ENCODE measurements at places on chromosomes 11 and 22. TPM values are rescaled to one million over a fixed set of nuclear protein-coding genes. Genes with fewer than 3 reads are reported as not detected.

PRG3 gene
- 0.21 TPM for polyA plus RNA-seq

MYOD1 gene
- polyA plus RNA-seq: not detected

DNA sequence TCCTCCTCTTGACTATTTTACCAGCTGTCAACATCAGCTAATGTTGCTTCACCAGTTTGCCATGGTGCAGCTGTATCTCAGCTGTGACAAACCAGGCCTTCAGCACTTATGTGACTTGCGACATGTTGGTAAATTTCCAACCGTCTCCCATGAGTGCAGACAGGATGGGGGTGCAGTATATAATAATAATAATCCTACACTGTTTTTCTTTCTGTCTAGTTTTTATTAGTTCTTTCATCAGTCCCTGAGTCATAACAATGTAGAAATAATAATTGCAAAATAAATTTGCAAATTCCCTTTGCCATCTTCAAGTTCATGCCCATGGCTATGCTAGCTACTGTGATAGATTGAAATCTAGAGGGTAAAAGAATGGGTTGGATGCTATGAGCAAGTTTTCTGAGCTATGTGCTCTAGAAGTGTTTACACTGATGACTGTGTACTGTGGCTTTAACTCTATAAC is 4.9 kb downstream of the MMP13 start:
- no peak for DNase-seq

XRCC6 gene
- polyA plus RNA-seq: 368 TPM

DNA sequence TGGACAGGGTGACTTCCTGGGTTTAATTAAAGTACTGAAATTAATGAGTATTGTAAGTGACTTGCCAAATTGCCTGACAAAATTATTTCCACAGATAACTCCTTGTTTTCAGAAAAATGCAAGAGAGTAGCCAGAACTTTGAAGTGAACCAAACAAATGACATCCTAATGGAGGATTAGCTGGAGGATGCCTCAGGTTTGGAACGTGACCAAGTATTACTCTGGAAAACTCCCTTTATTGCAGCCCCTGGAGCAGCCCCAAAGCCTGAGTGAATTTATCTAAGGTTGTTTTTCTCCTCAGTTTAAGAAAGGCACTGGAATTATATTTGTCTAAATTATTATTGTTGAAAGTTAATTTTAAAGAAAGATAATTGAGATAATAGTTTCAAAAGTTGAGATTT is 343.6 kb upstream of the MTNR1B start:
- no peak for DNase-seq

DNA sequence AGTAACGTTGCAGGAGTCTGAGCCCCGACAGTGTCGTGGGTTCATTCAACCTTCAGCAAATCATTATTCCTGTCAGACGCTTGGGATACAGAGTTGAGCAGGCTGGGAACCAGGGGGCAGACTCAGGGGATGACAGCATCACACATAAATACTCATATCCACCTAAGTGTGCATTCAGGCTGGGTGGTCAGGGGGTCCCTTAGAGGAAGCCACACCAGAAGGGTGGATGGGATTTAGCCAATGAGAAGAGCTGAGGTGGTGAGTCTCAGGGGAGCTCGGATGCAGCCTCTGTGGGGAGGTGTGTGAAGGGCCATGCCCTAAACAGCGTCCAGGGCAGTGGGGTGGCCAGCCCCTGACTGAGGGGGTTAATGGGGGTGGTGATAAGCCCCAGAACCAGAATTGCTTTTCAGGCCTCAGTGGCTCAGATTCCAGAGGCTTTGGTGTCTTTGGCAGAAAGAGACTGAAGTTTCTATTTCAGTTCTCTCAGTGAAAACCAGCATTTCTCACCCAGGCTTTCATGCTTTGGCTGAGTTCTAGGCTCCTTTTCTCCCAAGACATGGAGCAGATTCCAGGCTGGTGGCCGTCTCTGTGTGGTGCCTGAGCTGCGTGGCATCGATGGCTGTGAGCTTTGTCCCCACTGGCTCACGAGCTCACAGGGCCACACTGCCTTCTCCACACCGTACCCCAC is 83.9 kb upstream of the CLDN5 start:
- DNase-seq: no peak

KRTAP5-1 gene
- polyA plus RNA-seq: 0.96 TPM

DNA sequence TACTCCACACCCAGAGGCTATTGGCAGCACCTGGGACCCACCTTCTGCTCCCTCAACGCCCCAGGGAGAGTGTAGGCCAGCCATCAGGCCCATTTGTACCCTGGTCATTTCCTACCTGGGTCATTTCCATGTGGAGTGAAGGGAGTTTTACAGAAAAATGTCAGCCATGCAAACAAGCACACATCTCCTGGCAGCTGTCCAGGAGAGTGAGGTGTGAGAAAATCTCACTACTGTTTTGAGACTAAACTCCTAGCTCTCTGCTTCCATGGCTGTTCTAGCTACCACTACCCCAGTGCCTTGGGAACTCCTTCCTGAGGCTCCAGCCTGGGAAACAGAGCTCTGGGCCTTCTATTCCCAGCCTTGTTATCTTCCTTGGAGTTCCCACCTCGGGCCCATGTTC is 2.8 kb upstream of the TMPRSS13 start:
- no peak for DNase-seq

DNA sequence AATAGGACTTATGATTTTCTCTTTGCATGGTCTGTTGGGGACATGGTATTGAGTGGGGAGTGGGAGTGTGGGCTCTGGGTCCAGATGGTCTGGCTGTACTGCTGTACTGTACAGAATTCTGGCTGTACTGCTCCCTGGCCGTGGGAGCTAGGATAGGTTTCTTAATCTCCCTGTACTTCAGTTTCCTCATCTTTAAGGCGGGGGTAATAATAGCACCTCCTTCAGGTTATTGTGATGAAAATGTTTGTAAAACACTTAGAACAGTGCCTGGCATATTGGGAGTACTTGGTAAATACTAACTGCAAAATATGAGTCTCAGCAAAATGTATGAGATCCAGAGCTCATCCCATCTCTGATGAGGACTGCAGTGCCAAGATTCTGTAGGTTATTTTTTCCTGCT is 198.6 kb downstream of the KIF18A start:
- DNase-seq: no peak

PGM2L1 gene
- polyA plus RNA-seq: 3.3 TPM

DNA sequence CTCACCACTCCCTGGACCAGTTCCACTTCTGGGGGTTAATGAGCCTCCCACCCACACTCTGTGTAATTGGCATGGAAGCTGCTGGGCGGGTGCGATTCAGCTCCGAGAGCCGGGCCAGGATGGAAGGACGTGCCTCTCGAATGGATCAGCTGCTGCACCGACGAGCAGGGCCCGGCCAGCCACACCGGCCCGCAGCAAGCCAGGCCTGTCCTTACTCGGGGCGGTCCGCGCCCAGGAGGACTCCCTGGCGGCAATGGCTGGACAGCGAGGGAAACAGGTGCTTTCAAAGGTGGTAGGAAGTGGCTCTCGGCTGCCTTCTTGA is 4.3 kb upstream of the SHISAL1 start:
- no peak for DNase-seq

TENM4 gene
- polyA plus RNA-seq: 19.1 TPM

PIK3IP1 gene
- 14.3 TPM for polyA plus RNA-seq

- no peak for DNase-seq
These were observed 27.4 kb downstream of the CASP12 start for GRCh38 chr11:104870910-104871309.

UPK3A gene
- polyA plus RNA-seq: 0.93 TPM

GRCh38 chr11:9264316-9265210 is 587 bp downstream of the DENND5A start:
- DNase-seq: peak; percentile 57

- no peak for DNase-seq
These were observed 4.1 kb downstream of the TRABD start for GRCh38 chr22:50189849-50190181.

RIMBP3C gene
- 0.32 TPM for polyA plus RNA-seq

DNA sequence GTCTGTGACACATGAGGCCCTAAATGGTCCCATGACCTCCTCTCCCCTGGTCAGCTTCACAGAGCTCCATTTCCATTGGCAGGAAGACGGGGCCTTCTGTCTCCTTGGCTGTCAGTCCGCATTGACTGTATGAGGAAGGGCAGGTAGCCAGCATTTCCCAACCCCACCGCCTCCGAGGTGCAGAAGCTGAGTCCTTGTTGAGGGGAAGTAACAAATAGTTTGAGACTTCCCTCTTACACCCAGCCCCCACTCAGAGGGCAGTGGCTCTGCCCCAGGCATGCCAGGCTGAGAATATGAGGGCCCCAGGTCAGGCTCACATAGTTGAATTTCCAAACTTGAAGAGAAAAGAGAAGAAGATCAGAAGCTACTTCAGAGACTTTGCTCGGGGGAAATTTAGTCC is 611.1 kb downstream of the BRD1 start:
- DNase-seq: no peak

- no peak for DNase-seq
These were observed 73.4 kb downstream of the LINC01488 start for GRCh38 chr11:69554849-69555248.

- no peak for DNase-seq
These were observed 149.8 kb downstream of the MPPED1 start for GRCh38 chr22:43561415-43562178.

- no peak for DNase-seq
These were observed 49.1 kb upstream of the MTNR1B start for GRCh38 chr11:92920331-92920730.

ADM2 gene
- polyA plus RNA-seq: 3.8 TPM

- DNase-seq: no peak
These were observed 3.4 kb downstream of the BIRC3 start for GRCh38 chr11:102320679-102321078.

GRCh38 chr11:73983741-73984538 is 1.3 kb upstream of the UCP2 start:
- no peak for DNase-seq

- no peak for DNase-seq
These were observed 66.6 kb upstream of the OPCML start for GRCh38 chr11:133598906-133599305.

- DNase-seq: no peak
These were observed 1.3 kb downstream of the PPP1CA start for GRCh38 chr11:67400251-67400941.

WNT11 gene
- polyA plus RNA-seq: 17.3 TPM

GRCh38 chr11:99370549-99371216 is 349.9 kb downstream of the CNTN5 start:
- no peak for DNase-seq

DDI1 gene
- not detected for polyA plus RNA-seq

GRCh38 chr11:110631551-110631950 is 80.7 kb downstream of the ARHGAP20 start:
- no peak for DNase-seq

DNA sequence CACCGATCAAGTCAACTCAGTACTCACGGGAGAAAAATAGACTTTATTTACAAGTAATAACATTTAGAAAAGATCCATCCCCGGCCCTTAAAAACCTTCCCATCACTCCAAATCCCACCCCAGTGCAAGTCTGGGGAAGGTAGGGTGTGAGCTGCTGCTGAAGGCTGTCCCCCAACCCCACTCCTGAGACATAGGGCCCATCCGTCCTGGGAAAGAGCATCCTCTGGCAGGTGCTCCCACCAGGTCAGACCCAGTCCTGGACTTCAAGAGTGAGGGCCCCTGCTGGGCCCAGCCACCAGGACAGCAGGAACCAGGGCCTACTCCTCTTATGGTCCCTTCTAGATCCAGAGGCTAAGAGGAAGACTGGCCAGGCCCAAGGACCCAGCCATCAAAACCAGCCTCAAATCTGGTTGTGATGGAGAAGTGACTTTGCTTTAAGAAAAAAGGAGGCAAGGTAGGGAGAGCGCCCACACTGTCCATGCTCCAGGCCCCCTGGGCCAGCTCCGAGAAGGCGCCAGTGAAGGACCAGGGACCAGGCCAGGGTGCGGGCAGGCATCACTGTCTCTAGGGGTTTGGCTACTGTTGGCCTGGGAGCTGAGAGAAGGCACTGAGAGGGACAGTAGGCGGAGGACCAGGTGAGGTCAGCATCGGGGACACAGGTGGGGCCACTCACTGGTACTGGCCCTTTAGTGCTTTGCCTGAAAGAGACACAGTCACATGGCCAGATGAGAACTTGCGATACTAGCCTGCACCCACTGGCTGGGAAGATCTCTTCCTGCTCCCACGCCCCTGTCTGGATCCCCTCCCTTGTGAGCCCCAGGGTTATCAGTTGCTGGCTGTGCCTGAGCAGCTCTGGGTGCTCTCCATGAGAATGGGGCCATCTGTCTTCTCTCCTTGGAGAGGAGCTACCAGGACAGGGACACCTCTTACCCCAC is 4.4 kb downstream of the IL18BP start:
- no peak for DNase-seq

- DNase-seq: no peak
These were observed 405 bp downstream of the SFI1 start for GRCh38 chr22:31496735-31497146.

- DNase-seq: no peak
These were observed 221.3 kb downstream of the NAV2 start for GRCh38 chr11:19933801-19934488.

MUC5AC gene
- 0.01 TPM for polyA plus RNA-seq

SMDT1 gene
- polyA plus RNA-seq: 112 TPM

DNA sequence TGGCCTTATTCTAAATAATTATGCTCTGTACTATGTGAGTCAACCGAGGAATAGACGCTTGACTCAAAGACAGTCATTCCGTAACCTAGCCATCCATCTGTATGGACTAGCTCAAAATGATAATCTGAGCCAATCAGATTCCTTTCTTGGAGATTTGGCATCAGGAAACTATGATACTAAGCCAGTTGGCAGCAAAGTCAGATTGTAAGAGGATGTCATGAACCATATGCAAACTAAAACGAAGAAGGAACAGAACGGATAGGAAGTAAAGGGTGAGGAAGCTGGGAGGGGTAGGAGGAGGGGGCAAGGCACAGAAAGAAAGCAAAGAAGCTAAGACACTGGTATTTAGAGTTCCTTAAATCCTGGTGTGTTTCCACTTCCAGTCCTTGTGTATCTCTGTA is 10.7 kb upstream of the SESN3 start:
- DNase-seq: no peak

- no peak for DNase-seq
These were observed 410.9 kb upstream of the B3GAT1 start for GRCh38 chr11:134822897-134823296.

DNA sequence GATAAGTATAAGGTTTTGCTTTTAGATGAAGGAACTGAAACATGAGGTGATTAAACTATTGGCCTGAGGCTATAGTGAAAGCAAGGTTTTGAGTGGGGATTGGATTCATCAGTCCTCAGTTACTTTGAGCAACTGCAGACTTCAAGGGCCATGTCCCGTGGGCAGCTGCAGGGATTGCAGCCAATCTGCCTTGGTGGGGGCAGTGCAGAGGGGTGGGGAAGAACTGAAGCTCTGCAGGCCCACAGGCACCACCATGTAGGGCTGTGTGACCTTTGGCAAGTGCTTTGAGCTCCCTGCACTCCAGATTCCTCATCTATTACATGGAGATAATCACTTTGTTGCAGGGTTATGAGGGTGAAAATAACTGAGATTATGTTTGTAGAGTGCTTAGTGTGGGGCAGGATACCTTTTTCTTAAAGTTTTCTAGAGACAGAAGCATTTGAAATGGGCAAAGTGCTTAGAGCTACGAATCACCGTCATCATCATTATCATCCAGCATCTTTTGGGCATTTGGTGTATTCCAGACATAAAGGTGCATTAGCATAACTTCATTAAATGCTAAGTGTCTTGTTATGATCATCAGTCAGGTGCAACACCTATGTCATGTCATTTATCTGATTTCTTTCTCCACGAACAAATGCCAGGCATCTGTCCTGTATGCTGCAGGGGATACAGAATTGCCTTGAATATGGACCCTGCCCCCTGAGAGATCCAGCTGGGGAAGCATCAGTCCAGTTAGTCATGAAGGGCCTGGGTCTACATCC is 72.1 kb upstream of the TENM4 start:
- no peak for DNase-seq

GRCh38 chr22:27557286-27558008 is 244.1 kb downstream of the MN1 start:
- no peak for DNase-seq

PYGM gene
- 2.2 TPM for polyA plus RNA-seq

- DNase-seq: no peak
These were observed 28.2 kb upstream of the CTSD start for GRCh38 chr11:1791912-1792311.

FGF19 gene
- 0.43 TPM for polyA plus RNA-seq

All from left renal cortex interstitium (tissue), 4 donors.